ENCODE measurements at places on chromosomes 4 and X.

DNA sequence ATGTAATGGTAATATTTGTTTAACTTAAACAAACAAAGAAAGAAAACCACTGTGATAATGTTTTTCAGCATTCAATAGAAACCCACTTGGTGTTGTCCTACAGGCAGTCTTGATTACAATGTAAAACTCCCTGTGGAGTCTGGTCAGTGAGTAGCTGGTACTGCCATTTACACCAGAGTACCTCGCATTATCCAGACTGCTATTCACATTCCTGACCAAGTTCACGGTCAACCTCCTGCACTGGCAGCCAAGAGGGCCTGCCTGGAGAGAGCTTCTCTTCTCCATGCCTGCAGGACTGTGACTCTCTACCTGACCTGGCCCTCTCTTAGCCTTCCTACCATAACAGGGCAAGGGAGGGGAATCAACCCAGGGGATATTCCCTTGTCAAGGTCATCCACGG is 2.9 kb upstream of the LONRF3 start:
- no peak for DNase-seq

DNA sequence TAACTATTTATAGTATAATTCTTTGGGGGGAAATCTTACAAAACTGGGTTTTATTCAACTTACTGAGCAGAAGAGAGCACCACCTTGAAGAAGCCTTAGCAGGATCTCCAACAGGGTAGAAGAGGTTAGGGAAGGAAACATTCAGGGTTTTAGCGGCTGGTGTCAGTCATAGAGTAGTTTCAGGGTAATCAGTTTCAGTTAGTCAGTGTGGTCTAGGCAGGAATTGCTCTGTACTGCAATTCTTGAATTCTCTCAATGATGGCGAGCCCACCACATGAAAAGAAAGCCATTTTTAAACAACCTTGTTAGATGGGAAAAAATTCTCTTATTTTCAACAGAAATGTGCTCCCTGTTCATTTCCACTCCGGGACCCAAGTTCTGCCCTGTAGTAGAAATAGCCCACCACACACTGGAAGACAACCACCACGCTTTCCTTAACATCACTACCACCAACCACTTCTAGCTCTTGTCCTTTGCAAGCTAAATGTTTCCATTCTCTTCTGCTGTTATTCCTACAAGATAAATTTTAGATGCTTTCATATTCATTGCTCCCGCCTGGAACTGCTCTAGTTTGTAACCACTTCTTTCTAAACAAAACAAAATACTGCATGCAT is 25.9 kb downstream of the COL25A1 start:
- no peak for DNase-seq

DNA sequence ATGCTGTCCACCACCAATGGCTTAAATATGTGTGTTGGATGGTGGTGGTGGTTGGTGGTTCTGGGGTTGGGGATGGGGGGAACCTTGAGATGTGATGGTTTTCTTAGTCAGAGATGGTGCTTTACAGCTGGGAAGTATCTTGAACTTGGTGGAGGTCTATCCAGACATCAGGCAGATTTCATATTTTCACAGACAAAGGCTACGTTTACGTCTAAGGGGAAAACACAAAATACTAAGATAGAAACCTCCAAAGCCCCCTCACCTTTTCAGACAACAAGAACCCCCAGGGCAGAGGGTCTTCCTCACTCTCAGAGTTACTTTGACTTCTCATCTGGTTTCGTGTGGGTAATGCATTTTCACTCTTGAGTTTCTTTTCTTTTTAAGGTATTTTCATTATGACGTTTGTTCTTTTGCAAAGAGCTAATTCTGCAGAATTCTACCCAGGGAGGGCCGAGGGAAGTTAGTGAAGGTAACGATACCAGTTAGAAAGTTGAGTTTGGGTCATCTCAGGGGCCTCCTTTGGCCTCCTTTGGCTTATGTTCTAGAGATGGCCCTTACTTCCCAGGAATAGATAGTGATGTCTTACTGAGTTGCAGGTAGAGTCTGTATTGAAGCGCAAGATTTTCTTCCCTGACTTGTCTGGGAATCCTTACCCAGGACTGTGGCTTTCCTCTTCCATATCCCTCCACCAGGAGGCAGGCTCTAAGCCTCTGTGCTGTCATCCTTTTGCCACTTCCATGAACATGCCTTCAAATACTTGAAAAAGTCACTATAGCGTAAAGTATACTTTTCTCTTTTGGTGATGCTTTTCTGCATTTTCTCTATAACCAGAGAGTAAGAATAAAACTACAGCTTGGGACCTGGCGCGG is 31.9 kb downstream of the RHOH start:
- peak; percentile 55 for DNase-seq

- no peak for DNase-seq
Measured at GRCh38 chrX:148741441-148741840, 241.0 kb downstream of the AFF2 start.

- no peak for DNase-seq
Measured at GRCh38 chrX:40845331-40845911, 110.1 kb upstream of the MED14 start.

DNA sequence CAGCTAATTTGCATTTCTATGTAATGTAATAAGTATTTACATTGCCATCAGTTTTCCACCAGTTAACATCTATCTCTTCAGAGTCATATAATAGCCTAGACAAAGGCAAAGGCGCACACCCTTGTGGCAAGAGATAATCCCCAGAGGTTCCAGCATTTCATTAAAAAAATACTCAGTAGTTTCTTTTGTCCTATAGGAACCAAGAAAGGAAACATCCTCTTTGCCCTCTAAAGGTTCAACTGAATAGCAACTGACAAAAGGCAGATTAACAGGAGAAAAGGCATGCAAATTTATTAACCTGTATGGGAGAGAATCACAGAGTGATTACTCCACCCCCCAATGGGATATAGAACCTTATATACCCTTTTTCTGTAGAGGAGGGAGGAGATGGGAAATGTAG is 48.4 kb downstream of the MAGEB17 start:
- no peak for DNase-seq

GRCh38 chr4:47538111-47538824 is 53.2 kb downstream of the ATP10D start:
- DNase-seq: no peak

- no peak for DNase-seq
Measured at GRCh38 chr4:39278476-39278875, 87.7 kb downstream of the RFC1 start.

- DNase-seq: no peak
Measured at GRCh38 chrX:44303119-44303518, 40.4 kb downstream of the EFHC2 start.

GRCh38 chr4:101806914-101807313 is 16.4 kb downstream of the BANK1 start:
- no peak for DNase-seq

DNA sequence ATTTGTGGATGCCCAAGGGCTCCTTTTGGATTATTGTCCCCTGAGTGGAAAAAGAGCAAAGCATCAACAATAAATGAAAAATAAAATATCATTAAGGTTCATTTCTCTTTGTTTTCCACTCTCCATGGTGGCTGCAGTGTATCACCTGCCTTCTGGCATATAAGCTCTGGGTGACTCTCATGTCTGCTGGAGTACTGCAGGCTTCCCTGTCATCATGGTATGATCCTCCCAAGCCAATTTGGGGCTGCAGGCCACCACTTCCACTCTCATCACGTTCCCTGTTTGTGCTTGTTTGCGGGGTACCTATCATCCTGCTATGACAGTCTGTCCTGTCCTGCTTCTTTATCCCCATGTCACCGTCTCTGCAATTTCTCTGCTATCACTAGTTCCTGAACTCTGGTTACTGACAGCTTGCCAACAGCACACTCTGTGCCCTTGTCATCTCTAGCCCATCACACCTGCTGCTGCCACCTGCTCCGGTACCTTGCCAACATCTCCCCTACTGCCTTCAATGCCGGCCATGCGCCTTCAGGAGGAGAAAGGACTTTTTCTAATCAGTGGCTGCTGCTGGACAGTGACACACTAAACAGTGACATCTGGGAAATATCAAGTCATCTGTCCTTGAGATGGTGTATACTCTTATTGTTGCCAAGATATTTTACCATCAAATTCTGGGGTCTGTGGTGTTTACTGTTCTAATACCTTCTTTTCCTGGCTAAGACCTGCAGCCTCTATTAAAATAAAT is 23.0 kb upstream of the FGF5 start:
- DNase-seq: no peak

DNA sequence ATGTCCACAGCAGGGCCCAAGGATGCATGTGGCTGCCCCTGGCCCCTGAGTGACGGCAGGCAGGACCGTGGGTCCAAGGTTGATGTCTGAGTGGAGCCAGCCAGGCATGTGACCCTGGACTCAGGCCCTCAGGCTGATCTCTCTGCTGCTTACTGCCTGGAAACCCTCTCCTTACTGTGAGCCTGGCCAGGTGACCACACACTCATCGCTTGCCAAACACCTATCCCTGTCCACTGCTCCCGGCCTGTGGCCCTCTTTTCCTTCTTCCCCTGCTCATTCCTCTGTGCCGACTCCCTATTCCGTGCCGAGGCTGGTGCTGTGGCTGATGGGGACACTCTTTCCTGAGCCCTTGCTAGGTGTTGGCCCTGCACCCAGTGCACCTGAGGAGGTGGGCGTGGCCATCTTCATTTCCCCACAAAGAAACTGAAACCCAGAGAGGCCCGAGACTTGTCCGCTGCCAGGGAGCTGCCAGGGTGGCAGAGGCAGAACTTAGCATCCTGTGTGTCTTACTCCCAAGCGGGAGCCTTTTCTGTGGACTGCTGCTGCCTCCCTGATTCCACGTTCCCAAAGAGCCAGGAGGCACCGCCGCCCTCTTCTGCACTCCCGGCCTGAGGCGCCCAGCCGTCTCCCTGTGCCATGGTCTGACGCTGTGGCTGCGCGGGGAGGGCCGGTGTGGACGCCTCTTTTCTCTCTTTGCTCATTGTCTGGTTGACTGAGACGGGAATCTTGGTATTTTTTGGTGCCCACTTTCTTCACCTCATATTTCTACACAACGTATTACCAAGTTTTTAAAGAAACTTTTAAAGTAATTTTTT is 11.2 kb upstream of the RNF4 start:
- no peak for DNase-seq

- no peak for DNase-seq
Measured at GRCh38 chr4:73875401-73875800, 6.2 kb downstream of the CXCL1 start.

GRCh38 chr4:8593264-8594096 is 915 bp downstream of the CPZ start:
- DNase-seq: no peak

- no peak for DNase-seq
Measured at GRCh38 chr4:150906987-150907633, 108.0 kb downstream of the LRBA start.

- no peak for DNase-seq
Measured at GRCh38 chr4:164116286-164116685, 621.8 kb downstream of the TMA16 start.

- peak; percentile 50 for DNase-seq
Measured at GRCh38 chr4:5998333-5998936, 19.8 kb downstream of the C4orf50 start.

GRCh38 chr4:149790172-149790907 is 25.3 kb downstream of the IQCM start:
- DNase-seq: no peak

DNA sequence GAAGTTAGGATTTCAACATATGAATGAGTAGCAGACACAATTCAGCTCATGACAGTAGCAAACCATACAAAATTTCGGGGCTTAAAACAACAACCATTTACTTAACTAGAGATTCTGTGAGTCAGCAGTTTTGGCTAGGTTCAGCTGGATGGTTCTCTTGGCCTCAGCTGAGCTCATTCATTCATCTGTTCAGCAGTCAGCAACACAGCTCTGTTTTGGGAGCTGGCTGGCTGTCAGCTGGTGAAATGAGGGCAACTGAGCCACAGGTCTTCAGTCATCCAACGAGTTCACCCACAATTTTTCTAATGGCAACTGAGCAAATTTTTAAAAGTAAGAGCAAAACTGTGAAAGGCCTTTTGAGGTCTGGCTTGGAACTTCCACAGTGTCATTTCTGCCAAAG is 2005.1 kb upstream of the AGA start:
- DNase-seq: no peak

GRCh38 chr4:107863850-107864371 is 39.2 kb downstream of the SGMS2 start:
- peak; percentile 21 for DNase-seq

GRCh38 chrX:104359124-104359523 is 104.4 kb upstream of the ESX1 start:
- DNase-seq: no peak

GRCh38 chr4:48462363-48462762 is 20.8 kb upstream of the SLC10A4 start:
- no peak for DNase-seq

- no peak for DNase-seq
Measured at GRCh38 chr4:38155589-38156294, 195.5 kb downstream of the PTTG2 start.

DNA sequence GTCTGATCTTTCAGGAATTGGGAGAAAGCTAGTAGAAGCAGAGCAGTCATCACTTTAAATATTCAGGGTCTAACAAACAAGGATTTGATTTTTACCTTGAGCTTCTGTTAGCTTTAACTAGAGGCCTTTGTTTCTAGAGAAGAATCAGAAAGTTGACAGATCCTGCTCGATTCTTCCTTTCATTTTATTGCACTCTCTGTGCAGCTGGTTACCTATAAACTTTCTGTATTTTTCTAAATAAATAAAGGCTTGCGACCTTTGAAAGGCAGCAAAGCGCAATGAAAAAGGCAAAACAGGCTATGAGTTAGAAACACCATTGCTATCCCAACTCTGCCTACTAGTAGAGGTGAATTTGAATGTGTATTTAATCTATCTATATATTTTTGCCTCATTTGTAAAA is 101.4 kb upstream of the NPY2R start:
- DNase-seq: no peak

DNA sequence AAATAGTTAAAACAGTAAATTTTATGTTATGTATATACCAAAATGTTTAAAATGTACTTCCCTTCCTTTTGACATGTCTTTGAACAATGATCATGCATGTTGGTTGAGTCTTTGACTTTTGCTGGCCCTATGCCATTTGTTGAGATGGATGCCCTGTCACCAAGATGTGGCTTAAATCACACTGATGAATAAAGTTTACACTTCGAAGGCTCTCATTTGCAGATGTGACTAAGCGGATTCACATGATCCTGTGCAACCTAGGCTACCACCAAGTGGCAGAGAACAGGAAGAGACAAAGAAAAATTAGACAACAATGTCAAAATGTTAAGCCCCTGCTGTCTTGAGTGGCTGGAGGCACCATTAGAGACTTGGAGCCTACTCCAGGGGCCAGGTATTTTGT is 139.9 kb downstream of the RAB28 start:
- no peak for DNase-seq

DNA sequence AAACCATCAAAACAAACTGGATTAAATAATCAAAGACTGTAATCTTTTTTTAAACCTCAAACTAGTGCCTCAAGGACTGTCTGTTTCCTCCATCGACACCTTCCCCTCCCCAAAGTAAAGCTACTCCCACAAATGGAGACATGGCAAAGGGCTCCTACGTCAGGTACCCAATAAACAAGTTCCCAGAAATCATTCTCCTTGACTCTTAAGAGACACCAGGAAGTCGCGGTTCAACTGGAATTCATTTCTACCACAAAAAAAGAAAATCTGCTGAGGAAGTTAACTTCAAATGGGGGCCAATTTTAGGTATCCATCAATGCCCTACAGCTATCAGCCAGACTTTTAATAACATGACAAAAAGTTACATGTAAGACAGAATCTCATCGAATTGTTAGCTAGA is 2.5 kb downstream of the RPS4X start:
- DNase-seq: no peak

- DNase-seq: no peak
Measured at GRCh38 chrX:145002771-145003170, 244.5 kb upstream of the SPANXN1 start.

- DNase-seq: no peak
Measured at GRCh38 chr4:101288365-101289145, 58.8 kb downstream of the PPP3CA start.
